Stimulated activated CD4-positive, alpha-beta T cell treated with anti-CD3 and anti-CD28 coated beads, TNF-alpha, amount 100 ng/mL, for 24 hours (primary cell): ENCODE measurements at places on chromosomes 5 and 9.

GRCh38 chr9:72445306-72445995, 76.0 kb upstream of the TMC1 start:
- no peak for DNase-seq

DNA sequence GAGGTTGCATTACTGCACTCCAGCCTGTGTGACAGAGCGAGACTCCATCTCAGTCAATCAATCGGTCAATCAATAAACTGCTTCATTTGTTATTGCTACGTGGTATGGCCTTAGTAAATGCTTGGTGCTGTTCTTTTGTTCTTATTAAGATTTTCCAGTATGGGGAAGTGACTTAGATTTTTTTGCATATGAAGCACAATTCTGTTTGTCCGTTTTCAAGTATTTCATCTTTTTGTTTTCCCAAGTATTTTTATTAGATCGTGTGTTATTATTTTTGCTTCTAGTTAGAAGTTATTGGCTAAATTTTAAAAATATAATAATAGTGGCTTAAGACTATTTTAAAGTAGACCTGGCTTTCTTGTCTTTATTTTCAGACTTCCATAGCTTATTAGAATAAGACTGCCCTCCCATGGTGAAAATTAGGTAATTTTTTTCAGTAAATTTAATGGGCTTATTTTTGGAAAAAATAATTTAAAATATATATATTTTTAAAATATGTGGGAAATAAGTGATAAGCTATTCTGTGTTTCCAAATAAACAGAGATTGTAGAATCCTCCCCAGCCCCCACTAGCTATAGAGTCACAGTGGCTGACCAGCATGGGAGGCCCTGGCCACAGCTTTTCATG, 14.7 kb upstream of the OMD start:
- no peak for DNase-seq

GRCh38 chr5:175750511-175750931, 92.7 kb downstream of the HRH2 start:
- no peak for DNase-seq

GRCh38 chr5:101292199-101292598, 389.1 kb upstream of the ST8SIA4 start:
- no peak for DNase-seq

DNA sequence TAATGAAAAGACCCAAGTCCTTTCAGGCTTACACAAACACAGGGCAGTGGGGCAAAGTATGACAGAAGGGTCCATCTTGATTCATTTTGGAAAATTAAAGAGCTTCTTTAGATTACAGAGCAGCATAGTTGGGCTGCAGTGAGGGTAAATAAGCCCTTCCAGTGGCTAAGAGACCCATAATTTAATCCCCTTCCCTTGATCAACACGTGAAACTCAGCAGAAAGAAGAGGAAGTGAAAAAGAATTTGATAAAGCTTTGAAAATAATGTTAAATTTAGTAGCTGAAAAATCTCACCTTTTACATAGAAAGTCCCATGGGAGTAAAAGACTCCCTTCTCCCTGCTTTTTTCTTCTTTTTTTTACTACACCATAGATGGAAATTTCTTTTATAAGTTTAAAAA, 87.6 kb downstream of the FREM1 start:
- no peak for DNase-seq

DNA sequence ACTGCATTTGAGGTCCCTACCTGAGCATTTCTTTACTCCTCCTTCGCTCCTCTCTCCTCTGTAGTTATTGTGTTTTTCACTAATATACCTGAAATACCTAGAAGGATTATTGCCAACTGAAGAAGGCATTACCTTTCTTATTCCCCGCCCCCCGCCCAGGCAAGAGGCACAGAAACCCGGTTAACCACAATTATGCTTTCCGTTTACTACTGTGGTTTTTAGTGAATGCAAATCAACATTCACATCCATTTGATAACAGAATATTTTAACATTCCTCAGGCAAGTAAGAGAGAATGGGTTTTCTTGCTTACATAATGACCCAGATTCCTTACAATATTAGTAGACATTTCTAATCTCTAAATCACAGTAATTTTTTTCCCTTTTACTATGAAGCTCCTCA, 136.9 kb downstream of the PCSK5 start:
- no peak for DNase-seq

DNA sequence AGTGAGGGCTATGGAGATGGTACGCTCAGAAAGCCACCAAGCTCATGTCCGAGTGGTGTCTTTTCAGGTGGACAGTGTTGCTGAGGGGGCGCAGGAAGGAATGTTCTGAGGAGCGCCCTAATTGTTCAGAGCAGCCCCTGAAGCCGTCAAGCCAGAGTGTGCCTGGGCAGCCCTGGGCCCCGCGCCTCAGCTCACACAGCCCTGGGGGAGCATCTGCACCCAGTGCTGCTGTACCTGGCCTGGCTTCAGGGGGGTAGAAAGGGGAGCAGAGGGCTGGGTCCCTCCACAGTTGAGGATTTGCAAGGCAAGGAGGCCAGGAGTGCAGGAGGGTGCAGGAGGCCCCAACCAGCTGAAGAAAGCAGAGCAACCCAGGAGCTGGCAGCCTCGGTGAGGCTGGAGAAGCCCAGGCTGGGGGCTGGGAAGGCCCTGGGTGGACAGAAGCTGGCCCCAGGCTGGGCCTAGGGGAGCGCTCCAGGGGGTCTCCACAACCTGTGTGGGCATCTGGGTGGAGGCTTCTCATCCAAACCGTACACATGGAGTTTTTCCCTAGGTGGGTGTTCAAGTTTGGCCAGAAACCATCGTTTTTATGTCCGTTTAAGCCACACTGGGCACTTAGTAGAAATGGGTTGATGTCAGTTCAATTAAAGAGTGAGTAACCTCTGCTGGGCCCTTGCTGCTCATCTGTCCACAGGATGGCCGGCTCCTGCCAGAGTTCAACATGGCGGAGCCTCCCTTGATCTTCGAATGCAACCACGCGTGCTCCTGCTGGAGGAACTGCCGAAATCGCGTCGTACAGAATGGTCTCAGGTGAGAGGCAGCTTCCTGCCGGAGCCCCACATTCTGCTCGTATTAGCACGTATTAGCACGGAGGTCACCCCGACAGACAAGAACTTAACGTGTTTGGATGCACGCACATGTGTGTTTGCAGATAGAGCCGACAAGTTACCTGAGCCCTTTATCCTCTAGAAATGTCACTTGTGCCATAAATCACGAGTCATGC, 62.0 kb upstream of the CACNA1B start:
- DNase-seq, result no peak

- no peak for DNase-seq
Observed at GRCh38 chr5:6495433-6496206, 47.0 kb downstream of the UBE2QL1 start.

- DNase-seq, result no peak
Observed at GRCh38 chr5:150601491-150602345, 38.7 kb upstream of the SYNPO start.

- DNase-seq, result no peak
Observed at GRCh38 chr5:149277801-149278200, 6.1 kb downstream of the AFAP1L1 start.

GRCh38 chr5:122358372-122358979, 46.4 kb downstream of the SNCAIP start:
- no peak for DNase-seq

DNA sequence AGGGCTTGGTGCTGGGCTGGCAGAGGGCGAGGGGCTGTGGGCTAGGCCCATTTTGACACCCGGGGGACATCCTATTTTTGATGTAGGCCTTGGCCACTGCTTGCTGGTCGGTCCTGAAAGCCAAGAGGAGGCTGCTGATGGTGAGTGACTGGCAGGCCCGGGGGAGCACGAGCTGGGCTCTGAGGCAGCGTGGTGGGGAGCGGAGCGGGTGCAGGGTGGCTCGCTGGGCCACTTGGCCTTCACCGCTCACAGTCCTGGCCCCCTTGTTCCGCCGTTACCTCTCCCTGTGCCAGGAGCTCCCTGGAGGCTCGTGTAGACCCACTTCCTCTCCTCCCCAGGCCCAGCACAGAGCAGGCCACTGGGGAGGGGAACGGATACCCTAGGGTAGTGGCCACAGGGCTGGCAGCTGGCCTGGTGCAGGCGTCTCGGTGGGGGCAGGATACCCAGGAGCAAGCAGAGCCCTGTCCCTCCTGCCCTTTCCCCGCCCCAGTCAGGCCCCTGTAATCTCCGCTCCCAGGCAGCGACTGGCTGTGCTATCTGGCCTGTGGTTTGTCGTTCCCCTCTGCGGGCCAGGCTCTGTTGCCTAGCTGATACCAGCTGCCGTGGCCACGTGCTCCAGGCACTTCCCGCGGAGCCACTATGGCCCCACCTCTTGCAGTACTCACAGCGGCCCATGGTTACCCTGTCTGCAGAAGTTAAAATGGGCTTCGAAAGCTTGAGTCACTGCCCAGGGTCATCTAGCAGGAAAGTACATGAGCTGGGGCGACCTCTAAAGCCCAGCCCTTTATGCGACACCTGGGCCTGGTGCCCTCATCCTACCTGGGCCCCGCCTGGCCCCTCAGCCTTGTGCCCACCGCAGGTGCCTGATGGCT, 11.7 kb upstream of the DOLPP1 start:
- peak; percentile 48 for DNase-seq

DNA sequence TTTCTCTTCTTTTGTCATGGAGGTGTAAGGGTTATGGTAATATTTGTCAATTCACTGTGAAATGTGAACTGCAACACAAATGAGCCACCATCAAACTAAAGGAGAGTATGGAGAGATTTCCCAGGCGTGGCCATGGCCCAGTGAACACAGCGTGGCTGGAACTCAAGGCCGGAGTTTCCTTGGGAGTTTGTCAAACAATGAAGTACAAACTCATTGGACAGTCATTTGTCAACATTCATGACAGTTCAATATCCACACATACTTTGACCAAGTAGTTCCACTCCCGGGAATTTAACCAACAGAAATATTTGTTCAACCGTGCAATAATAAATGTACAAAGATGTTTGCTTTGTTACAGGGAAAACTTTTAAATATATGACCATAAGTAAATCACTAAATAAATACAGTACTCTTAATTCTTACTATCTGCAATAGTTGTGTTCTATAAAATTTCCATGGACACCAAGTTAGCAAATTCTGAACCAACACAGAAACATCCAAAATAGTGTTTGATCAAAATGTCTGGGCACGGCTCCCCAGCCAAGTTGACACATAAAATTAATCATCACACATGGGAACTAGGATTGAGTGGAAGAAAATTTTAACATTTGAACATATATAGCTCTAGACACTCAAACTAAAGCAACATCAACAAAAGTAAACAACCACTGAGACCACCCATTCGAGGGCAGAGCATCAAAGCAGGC, 87.1 kb downstream of the DIRAS2 start:
- no peak for DNase-seq

GRCh38 chr5:66326276-66326675, 182.2 kb downstream of the SREK1 start:
- DNase-seq, result no peak

DNA sequence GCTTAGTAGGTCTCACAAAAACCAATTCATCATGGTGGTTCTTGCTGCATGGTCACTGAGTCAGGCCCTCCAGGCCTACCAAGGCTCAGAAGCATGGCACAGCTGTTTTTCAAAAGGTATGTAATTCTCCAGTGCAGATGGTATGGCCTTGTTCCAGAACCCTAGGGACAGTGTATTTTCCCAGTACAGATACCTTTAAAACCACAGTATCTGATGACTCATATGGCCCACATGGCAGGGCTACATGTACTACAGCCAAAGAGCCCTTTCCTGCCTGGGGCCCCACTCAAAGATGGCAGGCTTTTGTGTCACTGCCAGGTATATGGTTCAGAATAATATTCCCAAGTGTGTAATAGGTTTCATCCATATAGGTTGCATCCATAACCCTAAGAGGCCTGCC, 16.5 kb downstream of the CSF2 start:
- no peak for DNase-seq

GRCh38 chr5:116939641-116940040, 365.0 kb upstream of the SEMA6A start:
- no peak for DNase-seq

DNA sequence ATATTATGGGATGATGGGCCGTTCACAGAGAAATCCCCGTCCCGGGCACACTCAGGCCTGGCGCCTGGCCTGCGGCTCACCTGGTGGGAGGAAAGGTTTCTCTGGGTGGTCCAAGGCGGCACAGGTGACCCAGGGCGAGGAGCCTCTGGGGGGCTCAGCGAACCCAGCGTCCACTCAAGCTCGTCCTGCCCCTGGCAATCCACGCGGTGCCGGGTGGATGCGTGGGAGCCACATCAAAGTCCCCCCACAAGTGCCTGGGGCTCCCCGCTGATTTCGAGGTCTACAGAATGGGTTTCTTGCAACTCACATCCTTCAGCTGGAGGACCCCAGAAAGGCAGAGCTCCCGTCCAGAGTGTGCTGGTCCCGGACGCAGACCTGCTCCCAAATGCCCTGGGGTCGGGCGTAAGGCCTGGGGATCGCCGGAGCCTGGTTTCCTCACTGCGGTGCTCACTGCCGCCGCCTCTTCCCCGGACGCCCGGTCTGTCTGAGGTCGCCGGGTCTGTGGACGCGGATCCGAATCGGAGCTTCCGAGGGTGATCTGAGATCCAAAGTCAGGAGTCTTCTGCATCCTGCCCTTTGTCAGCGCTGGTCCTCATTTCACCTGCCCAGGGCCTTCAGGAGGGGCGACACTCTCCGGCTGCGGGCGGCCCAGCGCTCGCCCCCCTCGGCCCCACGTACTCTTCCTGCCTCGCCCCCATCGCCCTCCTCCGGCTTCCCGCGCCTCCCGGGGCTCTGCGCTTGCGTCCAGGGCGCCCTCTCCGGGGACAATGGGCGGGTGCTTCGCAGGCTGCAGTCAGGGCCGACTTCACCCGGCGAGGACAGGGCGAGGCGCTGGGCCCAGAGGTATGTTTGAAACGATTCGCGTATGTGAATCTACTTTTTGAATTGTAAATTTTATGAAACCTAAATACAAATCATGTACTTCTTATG, 20.0 kb upstream of the RUFY1 start:
- DNase-seq, result peak; percentile 14

- DNase-seq, result no peak
Observed at GRCh38 chr5:34771076-34771475, 67.9 kb upstream of the TTC23L start.

GRCh38 chr5:166594567-166594966, 1696.9 kb upstream of the WWC1 start:
- DNase-seq, result no peak

GRCh38 chr9:92407818-92408217, 3.4 kb upstream of the OGN start:
- DNase-seq, result no peak

DNA sequence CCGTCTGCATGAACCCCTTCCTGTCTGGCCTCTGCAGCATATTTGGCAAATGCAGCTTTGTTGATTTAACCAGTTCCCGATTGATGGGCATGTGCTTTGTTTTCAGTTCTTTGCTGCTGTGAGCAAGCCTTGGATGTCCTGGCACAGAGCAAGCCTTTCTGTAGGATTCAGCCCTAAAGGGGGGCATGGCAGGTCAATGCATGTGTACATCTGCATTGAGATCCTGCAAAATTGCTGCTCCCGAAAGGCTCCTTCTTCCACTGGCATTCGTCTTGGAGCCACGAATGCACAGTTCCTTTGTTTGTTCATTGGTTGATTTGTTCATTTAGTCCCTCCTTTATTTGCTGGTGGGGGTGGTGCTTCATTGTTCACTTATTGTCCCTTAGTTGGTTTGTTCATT, 34.8 kb downstream of the COL5A1 start:
- no peak for DNase-seq

- peak; percentile 52 for DNase-seq
Observed at GRCh38 chr5:149959406-149960236, 937 bp upstream of the SLC26A2 start.
